ENCODE measurements at places on chromosomes 13 and 19.

GRCh38 chr19:10037809-10038208 is 24.5 kb downstream of the RDH8 start:
- no peak for DNase-seq

- DNase-seq, result no peak
Observed at GRCh38 chr19:52961981-52962380, 700 bp downstream of the ZNF816 start.

GRCh38 chr19:19160461-19161035 is 9.5 kb downstream of the MEF2B start:
- DNase-seq, result no peak

DNA sequence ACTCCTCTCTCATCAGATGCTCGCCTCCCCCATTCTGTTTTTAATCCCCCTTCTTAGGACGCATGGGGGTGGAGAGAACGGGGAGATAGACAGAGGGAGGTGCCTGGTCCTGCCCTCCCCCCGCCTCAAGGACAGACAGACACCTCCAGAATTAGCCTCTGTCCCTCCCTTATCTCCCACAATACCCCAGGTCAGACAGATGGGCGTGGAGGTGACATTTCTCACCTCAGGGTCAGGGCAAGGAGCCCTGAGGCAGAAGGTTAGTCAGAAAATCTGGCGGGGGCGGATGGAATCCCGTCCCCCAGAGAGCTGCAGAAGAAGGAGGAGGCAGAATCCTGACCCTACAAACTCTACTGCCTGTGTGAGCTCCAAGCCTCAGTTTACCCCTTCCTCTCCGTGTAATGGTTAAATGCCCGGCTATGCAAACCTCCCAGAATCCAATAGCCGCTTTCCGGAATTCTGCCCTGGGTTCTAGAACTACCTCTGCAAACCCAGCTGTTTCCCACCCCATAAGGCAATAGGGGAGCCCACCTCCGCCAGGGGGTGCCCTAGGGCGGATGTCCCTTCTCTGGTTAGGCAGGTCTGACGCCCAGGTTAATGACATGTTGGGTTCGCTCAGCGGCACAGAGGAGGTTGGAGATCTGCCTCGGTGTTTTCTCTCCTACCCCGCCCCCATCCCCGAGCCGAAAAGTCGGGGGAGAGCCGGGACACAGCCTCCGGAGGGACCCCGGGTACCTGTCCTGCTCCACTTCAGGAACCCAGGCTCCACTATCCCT is 900 bp downstream of the PPP1R13L start:
- DNase-seq, result no peak

DNA sequence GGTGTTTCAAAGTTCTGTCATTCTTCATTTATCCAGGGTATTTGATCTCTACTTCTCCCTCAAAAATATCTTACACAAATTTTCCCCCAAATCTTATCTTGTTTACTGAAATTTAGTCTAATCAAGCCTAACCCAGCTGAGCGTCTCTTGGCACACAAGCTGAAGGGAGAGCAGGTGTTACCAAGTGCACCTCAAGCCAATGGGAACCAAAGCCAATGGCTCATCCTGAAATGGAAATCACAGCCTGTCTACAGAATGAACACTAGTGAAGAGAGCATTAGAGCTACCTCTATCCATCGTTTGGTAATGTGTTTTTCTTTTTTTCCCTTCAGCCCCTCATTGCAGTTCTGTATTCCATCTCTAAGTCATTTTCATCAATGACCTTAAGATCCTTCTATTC is 1350.8 kb downstream of the OLFM4 start:
- DNase-seq, result no peak

DNA sequence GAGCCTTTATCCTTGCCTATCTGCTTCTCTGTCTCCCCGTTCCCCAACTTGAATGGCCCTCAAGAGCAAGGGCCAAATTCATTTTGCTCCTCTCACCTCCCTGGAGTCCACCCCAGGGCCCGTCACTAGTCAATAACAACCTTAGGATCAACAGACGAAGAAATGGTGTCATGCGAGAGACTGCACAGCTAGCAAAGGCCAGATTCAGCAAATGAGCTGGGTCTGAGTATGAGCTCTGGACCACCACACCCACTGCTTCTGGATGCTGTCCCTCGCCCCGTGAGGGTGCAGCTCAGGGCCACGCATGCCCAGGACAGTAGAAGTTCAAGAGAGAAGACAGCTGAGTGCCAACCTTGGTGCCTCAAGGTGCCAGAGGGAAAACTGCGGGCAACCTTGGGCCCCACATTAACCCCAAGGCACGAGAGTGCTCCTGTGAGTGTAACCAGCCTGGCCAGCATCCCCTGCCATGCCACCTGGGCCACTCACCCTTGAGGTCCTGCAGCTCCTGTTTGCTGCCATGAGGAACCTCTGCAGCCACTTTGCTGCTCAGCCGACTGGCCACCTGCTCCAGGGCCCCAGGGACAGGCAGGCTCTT is 11.8 kb upstream of the AKAP8L start:
- DNase-seq, result no peak

DNA sequence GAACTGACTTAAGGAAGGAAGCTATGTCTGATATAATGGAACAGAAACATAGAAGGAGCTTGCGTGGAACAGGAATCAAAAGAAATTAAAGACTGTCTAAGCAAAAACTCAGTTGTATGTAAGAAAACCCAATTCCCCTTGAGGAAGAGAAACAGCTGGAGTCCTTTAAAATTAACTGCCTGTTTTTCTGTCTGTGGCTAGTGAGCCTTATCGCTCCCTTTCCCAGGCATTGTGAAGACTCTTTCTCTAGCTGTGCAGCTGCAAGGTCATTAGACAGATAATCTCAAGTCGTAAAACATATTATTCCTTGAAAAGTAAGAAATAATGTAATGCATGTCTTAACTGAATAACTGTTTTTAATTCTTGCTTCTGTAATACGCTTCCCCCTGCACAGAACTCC is 39.7 kb upstream of the IGSF23 start:
- DNase-seq, result no peak

GRCh38 chr19:15722956-15723355 is 4.9 kb upstream of the OR10H2 start:
- DNase-seq, result no peak

DNA sequence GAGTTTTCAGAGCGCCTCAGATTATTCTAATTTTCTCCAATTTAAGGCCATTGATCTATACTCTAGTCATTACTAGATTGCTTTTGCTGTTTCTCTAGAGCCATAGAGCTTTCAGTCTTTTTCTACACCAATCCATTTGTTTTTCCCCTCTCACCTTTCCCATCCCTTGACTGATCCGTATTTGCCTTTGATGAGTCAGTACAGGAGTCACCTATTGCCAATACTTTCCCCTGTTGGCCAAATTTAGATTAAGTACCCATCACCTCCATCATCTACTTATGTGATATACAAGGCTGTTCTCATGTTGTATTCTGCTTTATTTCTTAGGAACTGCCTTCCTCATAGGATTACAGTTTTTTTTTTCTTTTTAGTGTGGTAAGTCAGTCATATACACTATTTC is 463.2 kb downstream of the KLF12 start:
- no peak for DNase-seq

GRCh38 chr13:111929036-111929616 is 137.8 kb upstream of the SOX1 start:
- DNase-seq, result no peak

GRCh38 chr13:29039212-29039611 is 219.1 kb downstream of the MTUS2 start:
- no peak for DNase-seq

DNA sequence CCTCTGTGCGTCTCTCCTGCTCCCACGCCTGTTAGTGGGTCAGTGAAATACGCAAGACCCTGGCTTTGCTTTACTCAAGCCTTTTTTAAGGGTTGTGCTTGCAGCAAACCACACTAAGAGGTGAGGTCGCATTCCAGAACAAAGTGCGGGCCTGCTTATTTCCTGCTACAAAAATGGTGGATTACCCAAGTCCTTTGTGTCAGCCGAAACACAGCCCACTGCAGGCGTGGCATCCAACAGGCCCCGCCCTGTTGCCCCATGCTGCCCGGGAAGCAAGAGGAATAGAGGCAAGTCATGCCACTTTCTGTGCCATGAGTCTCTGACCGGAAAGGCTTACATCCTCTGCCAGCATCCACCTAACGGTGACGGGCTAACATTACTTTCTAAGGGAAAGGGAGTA is 7.7 kb upstream of the IRS2 start:
- no peak for DNase-seq

GRCh38 chr13:110407021-110407420 is 99.9 kb downstream of the COL4A2 start:
- DNase-seq, result no peak

GRCh38 chr19:32206065-32206464 is 139.3 kb upstream of the ZNF507 start:
- no peak for DNase-seq

- no peak for DNase-seq
Observed at GRCh38 chr19:5478241-5478924, 23.2 kb downstream of the ZNRF4 start.

DNA sequence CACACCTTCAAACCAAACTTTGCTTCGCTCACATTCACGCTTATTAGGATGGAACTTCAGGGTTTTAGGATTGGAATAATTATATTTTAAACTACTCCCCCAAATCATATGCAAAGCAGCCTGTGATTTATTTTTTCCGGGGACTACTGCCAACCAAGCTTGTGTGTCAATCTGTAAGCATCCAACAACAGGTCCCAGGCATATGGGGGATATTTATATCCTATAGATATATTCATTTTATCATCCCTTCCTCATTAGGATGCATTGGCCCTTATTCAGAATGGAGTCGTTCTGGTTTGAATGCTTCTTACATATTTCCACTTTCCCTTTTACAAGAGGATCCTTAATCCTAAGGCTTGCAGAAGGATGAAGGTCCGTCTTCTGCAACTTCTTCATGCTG is 8.8 kb upstream of the C19orf84 start:
- DNase-seq, result no peak

DNA sequence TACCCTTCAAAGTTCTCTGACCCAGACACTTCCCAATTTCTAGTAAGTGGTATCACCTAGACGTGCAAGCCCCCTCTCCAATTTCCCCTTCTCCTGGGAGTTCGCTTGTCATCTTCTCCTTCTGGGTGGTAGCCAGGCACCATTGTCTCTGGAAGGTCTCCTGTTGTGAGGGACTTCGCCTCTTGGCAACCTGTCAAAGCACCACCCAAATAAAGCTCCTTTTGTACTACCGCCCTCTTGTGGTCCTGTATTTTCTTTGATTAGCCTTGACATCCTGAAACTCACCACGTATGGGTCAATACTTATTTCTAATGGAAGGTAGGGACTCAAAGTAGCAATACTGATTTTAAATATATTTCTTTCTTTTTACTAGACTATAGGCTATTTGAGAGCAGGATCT is 8.2 kb downstream of the GPC5 start:
- DNase-seq, result no peak

DNA sequence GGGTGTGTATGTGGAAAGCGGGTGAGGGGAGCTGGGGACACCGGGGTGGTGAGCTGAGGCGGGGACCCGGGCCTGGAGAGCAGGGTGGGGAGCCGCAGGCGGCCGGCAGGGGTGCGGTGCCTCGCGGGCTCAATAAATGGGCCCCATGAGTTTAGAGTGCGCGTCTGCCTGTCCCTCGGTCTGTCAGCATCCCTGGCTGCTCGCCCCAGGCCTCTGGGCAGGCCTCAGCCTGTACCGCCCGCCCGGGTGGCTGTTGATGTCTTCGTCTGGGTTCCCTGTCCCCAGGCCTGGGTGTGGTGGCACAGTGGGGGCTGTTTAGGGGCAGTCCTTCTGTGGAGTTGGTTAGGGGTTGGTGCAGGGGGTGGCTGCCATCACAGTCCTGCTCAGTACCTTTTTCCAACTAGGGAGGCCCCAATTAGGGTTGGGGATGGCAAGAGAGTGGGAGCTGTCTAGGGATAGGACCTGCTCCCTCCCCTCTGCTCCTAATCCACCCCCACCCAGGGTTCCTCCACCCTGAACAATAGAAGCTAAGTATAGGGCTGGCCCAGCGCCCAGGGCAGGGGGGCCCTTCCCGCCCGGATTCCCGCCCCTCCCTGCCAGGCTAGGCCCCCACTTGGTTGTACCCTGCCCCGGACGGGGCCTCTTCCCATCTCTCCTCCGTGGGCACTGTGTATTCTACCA is 12.2 kb downstream of the CIC start:
- DNase-seq, result no peak

- DNase-seq, result no peak
Observed at GRCh38 chr13:50580684-50581305, 262.7 kb downstream of the DLEU7 start.

GRCh38 chr19:11361037-11361770 is 6.0 kb downstream of the PLPPR2 start:
- no peak for DNase-seq

GRCh38 chr19:21432590-21432989 is 35.7 kb downstream of the ZNF493 start:
- no peak for DNase-seq

DNA sequence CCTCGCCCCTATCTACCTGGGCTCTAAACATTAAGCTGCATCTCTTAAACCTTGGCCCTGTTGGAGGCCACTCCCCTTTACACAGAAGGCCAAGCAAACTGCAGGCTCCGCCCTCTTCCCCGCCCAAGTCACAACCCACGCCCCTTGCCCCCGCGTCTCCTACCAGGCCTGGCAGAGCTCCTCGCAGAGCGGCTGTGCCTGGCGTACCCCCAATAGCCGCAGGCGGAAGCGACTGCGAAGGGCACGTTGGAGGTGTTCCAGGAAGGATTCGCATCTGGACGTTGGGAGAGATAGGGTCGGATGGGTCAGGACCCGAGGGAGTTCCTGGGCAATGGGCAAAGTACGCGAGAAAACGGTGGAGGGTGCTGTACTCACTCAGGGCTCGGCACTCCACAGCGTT is 5.9 kb downstream of the RTBDN start:
- DNase-seq, result no peak

DNA sequence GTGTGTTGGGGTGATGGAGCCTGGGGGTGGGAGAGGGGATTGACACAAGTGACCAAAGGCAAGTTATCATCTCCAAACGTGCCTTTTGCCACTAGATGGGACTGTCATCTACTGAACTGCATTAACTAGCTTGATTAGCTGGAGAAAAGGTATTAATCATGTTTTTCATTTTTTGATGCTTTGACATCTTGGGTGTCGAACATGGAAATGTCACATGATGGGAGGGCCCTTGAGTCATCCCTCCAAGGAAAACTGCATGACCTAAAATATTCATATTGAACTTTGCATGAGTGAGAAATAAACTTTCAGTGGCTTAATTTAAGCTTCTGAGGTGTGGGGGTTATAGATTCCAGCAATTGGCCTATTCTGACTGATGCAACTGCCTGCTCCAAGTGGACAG is 73.3 kb downstream of the ALOX5AP start:
- no peak for DNase-seq

DNA sequence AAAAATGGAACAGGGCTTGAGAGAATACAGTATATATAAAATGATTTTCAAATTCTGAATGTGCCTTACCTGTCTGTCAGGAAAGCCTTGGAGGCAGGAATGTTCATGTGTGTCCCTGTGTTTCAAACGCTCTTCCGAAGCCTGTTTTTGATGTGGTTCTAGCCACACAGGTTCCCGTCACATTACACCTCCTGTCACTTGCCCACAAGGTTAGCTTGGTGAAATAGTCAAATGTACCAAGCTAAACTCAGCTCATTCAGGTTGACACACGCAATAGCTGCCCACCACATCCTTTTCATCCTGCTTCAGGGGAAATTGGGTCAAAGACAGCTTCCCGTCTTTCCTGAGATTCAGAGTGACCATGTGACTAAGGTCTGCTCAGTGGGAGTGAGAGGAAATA is 574.0 kb downstream of the EFNB2 start:
- no peak for DNase-seq

Data from ascending aorta (tissue), 2 donors.